ENCODE measurements at places on chromosomes 11 and 22. TPM values are rescaled to one million over a fixed set of nuclear protein-coding genes. Genes with fewer than 3 reads are reported as not detected.

The OLFML1 gene
- 30.6 TPM for total RNA-seq

DNA sequence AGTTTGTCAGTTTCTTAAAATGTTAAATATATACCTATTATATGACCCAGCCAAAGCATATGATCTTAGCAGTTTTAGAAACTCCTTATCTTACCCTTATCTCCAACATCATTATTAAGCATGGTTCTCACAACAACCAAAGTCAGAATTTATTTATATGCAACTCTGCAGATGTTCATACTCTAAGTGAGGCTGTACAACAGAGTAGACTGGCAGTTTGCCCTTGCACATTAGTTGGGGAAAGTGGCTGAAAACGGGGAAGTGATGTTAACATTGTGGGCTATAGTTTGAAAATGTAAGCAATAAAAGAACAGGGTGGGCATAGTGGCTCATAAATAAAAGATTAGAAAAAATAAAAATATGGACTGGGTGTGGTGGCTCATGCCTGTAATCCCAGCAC, 49.7 kb downstream of the ATG16L2 start:
- no peak overlapping the region for H3K27ac ChIP-seq
- no peaks in the 10 kb centered on the region for H3K27me3 ChIP-seq
- no peak for DNase-seq
- no peak overlapping the region for H3K4me3 ChIP-seq
- no peaks in the 10 kb centered on the region for H3K4me1 ChIP-seq

GRCh38 chr11:76783294-76783895, at the start of gene TSKU:
Gene TSKU, plus strand, starts transcription at chr11:76783356. Its CDS starts 12,261 bp downstream, at chr11:76795617.
- DNase-seq: peak; percentile 80
- peaks cover 27% of the 10 kb centered on the region for H3K4me1 ChIP-seq
- H3K27me3 ChIP-seq: no peaks in the 10 kb centered on the region
- H3K36me3 ChIP-seq: no peaks in the 10 kb centered on the region
- H3K27ac ChIP-seq: peak within 1 kb of the TSS; percentile 89

The PHOX2A gene
- not detected for total RNA-seq

GRCh38 chr11:69000831-69001242, 12.2 kb downstream of the MRGPRF start:
- no peak for DNase-seq
- H3K36me3 ChIP-seq: peaks cover 4% of the 10 kb centered on the region
- no peak overlapping the region for H3K4me3 ChIP-seq
- H3K27ac ChIP-seq: peak overlapping the region; percentile 42
- H3K4me1 ChIP-seq: peaks cover 9% of the 10 kb centered on the region
- H3K27me3 ChIP-seq: no peaks in the 10 kb centered on the region

GRCh38 chr11:14288189-14288935, 70.6 kb downstream of the RRAS2 start:
- H3K4me3 ChIP-seq: no peak overlapping the region
- no peak overlapping the region for H3K27ac ChIP-seq
- no peak for DNase-seq
- peaks cover 10% of the 10 kb centered on the region for H3K36me3 ChIP-seq
- no peaks in the 10 kb centered on the region for H3K27me3 ChIP-seq
- H3K4me1 ChIP-seq: peaks cover 6% of the 10 kb centered on the region

DNA sequence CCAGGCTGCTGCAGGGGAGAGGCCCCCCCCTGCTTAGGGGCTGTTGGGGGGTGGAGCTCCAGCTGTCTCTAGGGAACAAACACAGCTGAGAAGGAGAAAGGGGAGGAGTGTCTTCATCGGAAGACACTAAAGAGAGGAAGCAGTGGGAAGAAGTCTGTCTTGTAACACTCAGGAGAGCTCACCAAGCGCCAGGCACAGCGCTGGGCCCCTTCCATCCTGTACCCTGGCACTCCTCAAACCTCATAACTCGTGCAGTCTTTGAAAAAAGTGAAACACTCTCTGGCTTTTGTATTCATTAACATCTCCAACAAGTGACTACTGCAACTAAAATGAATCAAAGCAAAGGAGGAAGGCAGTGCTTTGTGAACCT, 67.4 kb upstream of the PRDM11 start:
- H3K27ac ChIP-seq: no peak overlapping the region
- no peak overlapping the region for H3K4me3 ChIP-seq
- H3K27me3 ChIP-seq: no peaks in the 10 kb centered on the region
- H3K36me3 ChIP-seq: no peaks in the 10 kb centered on the region

- DNase-seq: no peak
- H3K27ac ChIP-seq: no peak overlapping the region
- no peaks in the 10 kb centered on the region for H3K36me3 ChIP-seq
- H3K4me1 ChIP-seq: no peaks in the 10 kb centered on the region
- no peak overlapping the region for H3K4me3 ChIP-seq
Measured at GRCh38 chr11:64136765-64137441, 29.0 kb downstream of the MACROD1 start.

- H3K27ac ChIP-seq: peak within 1 kb of the TSS; percentile 98
- H3K4me1 ChIP-seq: peaks cover 58% of the 10 kb centered on the region
- H3K4me3 ChIP-seq: peak within 1 kb of the TSS; percentile 97
- H3K36me3 ChIP-seq: peaks cover 19% of the 10 kb centered on the region
Measured at GRCh38 chr22:26483439-26484359, at the start of the genes HPS4 and SRRD. Gene HPS4, minus strand, starts transcription at chr22:26483783. Its CDS starts 2,021 bp downstream, at chr22:26481762. Gene SRRD, plus strand, starts transcription at chr22:26483877. Its CDS starts 14 bp downstream, at chr22:26483891.

DNA sequence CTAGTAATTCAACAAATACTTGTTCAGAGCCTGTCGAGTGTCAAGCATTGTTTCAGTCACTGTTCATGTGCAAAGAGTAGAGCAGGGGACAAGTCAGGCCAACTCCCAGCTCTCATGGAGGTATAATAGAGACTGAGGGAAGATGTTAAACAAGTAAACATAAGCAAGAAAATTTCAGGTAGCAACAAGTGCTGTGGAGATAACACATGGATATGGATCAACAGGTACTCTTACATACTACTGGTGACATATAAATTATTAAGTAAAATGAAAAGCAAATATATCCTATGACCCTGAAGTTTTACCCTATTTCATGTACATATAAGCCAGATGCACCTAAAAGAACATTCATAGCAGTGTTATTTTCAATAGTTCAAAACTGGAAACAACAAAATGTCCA, 42.7 kb downstream of the SIK2 start:
- H3K27ac ChIP-seq: no peak overlapping the region
- no peaks in the 10 kb centered on the region for H3K4me1 ChIP-seq
- H3K27me3 ChIP-seq: no peaks in the 10 kb centered on the region
- DNase-seq: no peak

The TECTA gene
- 0.87 TPM for total RNA-seq

- no peak for DNase-seq
- H3K4me3 ChIP-seq: peak overlapping the region; percentile 100
- no peaks in the 10 kb centered on the region for H3K27me3 ChIP-seq
- H3K36me3 ChIP-seq: no peaks in the 10 kb centered on the region
- peaks cover 12% of the 10 kb centered on the region for H3K4me1 ChIP-seq
Measured at GRCh38 chr11:77636731-77637344, 756 bp downstream of the CLNS1A start.

- H3K4me1 ChIP-seq: peaks cover under 1% of the 10 kb centered on the region
- H3K27me3 ChIP-seq: no peaks in the 10 kb centered on the region
- H3K27ac ChIP-seq: no peak overlapping the region
- H3K36me3 ChIP-seq: peaks cover 52% of the 10 kb centered on the region
Measured at GRCh38 chr11:117292616-117293015, 1.5 kb downstream of the BACE1-AS start.

The ELF5 gene
- total RNA-seq: 10.7 TPM

DNA sequence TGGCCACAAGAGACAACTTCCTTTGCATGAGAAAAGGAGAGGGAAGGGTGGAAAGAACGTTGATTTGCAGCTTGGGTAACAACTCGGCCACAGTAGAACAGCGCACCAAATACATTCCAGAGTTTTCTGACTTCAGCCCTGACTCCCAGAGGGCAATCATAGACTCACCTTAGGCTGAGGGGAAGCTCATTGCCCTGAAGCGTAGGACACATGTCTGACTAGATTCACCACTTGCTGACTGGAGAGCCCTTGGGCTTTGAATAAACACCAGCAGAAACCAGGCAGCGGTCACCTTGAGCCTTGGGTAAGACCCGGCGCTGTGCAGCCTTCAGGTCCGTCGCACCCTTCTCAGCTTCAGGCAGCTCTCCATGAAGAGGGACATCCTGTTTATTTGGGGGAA, 151.8 kb upstream of the GRIA4 start:
- no peaks in the 10 kb centered on the region for H3K4me1 ChIP-seq
- H3K36me3 ChIP-seq: no peaks in the 10 kb centered on the region
- no peak overlapping the region for H3K27ac ChIP-seq

DNA sequence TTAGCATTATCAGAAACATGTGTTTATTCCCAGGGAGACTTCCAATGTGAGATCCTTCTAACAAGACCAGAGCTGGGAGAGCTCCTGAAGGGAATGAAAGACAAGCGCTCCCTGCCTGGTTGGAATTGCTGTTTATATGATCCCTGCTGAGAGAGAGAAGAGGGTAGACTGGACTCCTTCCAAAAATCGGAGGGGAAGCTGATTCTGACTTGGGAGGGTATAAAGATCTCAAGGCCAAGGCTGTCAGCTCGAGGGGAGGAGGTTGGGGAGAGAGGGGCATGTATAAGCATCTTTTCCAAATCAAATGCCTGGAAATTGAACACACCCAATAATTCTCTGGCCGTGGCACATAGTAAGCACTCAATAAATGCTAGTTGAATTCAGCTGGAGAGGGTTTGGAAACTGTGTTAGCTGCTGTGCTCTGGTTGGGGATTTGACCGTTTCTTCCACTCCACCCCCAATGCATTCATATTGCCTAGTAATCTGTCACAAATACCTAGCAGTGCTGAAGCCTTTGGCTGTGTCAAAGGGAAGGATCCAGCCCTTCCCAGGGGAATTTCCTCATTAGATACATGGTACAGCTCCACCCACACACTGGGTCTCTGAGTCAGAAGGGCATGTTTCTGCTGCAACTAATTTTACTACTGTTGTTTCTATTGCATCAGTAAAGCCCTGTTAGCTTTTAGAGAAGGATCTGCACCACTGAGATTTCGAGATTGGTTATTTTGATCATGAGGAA, 61.5 kb downstream of the CACNG2 start:
- H3K27me3 ChIP-seq: peaks cover 15% of the 10 kb centered on the region
- DNase-seq: no peak
- no peak overlapping the region for H3K27ac ChIP-seq
- H3K36me3 ChIP-seq: no peaks in the 10 kb centered on the region

DNA sequence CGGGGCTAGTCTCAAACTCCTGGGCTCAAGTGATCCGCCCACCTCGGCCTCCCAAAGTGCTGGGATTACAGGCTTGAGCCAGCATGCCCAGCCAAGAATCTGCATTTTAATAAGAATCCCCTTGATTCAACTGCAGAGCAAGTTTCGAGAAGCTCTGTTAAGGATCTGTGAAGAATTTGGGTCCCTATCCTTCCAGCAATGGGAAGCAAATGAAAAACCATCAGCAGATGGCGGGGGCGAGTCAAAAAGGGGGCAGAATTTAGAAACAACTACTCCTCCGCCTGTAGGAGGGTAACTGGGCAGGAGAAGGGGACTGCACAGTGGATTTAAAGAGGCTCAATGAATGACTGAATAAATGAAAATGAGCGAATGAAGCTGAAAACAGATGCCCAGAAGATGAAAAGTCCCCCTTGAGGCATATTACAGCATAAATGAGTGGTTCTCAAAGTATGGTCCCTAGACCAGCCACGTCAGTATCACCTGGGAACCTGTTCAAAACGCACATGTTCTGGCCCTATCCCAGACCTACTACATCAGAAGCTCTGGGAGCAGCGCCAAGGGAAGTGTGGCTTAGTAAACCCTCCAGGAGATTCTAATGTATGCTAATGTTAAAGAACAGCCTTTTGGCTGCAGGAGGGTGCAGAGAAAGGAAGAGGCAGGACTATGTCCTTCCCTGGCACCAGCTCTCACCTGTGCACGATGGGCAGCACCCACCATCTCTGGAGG, 15.0 kb downstream of the VWCE start:
- H3K27me3 ChIP-seq: no peaks in the 10 kb centered on the region
- H3K27ac ChIP-seq: no peak overlapping the region
- no peaks in the 10 kb centered on the region for H3K4me1 ChIP-seq
- no peak for DNase-seq
- no peak overlapping the region for H3K4me3 ChIP-seq
- H3K36me3 ChIP-seq: no peaks in the 10 kb centered on the region

- no peaks in the 10 kb centered on the region for H3K4me1 ChIP-seq
- no peak overlapping the region for H3K4me3 ChIP-seq
- DNase-seq: no peak
- no peak overlapping the region for H3K27ac ChIP-seq
- H3K36me3 ChIP-seq: no peaks in the 10 kb centered on the region
Measured at GRCh38 chr11:81772166-81772565, 961.5 kb downstream of the FAM181B start.

- DNase-seq: no peak
- no peaks in the 10 kb centered on the region for H3K36me3 ChIP-seq
- H3K27me3 ChIP-seq: no peaks in the 10 kb centered on the region
- H3K4me3 ChIP-seq: no peak overlapping the region
- no peak overlapping the region for H3K27ac ChIP-seq
Measured at GRCh38 chr11:18754308-18754707, 28.3 kb upstream of the IGSF22 start.

The NTM gene
- total RNA-seq: 3.7 TPM

GRCh38 chr11:120457996-120458395, 53.6 kb upstream of the GRIK4 start:
- no peaks in the 10 kb centered on the region for H3K4me1 ChIP-seq
- DNase-seq: no peak
- no peaks in the 10 kb centered on the region for H3K27me3 ChIP-seq
- H3K27ac ChIP-seq: no peak overlapping the region

- no peaks in the 10 kb centered on the region for H3K36me3 ChIP-seq
- no peaks in the 10 kb centered on the region for H3K27me3 ChIP-seq
- DNase-seq: peak; percentile 84
- no peaks in the 10 kb centered on the region for H3K4me1 ChIP-seq
Measured at GRCh38 chr11:112555491-112556364, 295.1 kb upstream of the PLET1 start.

- peaks cover 10% of the 10 kb centered on the region for H3K36me3 ChIP-seq
- no peaks in the 10 kb centered on the region for H3K27me3 ChIP-seq
- no peak for DNase-seq
- H3K4me3 ChIP-seq: peak overlapping the region; percentile 94
Measured at GRCh38 chr22:23787600-23787896, 782 bp downstream of the SMARCB1 start.
